Activated T-helper 2 cell treated with anti-CD3 and anti-CD28 coated beads, Interferon-gamma antibody, Interleukin-2, Interleukin-4, amounts not matched to agents 10 μg/mL and 5 μg/mL and 100 μg/mL, durations not matched to agents 14 hours and 24 hours and 36 hours (primary cell): ENCODE measurements at places on chromosomes 2 and 18.

DNA sequence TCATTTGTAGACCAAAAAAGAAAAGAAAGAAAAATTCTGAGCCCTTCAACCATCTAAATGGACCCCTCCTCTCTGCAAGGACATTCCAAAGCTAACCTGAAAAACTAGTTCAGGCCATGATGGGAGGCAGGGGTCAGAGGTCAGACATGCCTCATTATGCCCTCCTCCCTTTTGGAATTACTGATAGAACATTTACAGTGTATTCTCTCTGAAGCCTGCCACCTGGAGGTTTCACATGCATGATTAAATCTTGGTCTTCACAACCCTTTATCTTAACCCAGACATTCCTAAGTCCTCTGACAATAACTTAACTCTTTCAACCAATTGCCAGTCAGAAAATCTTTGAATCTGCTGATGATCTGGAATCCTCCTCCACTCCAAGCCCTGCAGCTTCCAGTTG is 86.0 kb downstream of the SPP2 start:
- no peak for DNase-seq
- no peaks in the 10 kb centered on the region for H3K36me3 ChIP-seq
- no peak overlapping the region for H3K4me3 ChIP-seq
- H3K27ac ChIP-seq: no peak overlapping the region
- peaks cover 7% of the 10 kb centered on the region for H3K27me3 ChIP-seq

DNA sequence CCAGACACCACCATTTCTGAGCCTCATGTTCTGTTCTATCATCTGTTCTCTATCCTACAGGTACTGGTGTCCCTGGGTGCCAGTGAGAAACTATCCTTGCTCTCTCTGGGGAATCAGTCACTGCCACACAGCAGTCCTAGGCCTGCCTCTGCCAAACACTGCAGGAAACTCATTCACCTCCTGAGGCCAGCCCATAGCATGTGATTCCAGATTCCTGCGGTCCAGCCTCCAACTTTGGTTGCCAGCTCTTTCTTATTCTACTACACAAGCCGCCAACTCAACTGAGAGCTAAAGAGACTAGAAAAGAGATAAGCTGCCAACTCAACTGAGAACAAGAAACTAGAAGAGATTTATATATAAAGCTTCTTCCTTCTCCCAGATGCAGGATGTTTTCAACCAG is 8.8 kb upstream of the TTLL4 start:
- no peaks in the 10 kb centered on the region for H3K36me3 ChIP-seq
- H3K4me1 ChIP-seq: no peaks in the 10 kb centered on the region
- DNase-seq: no peak
- no peak overlapping the region for H3K27ac ChIP-seq
- H3K4me3 ChIP-seq: no peak overlapping the region

DNA sequence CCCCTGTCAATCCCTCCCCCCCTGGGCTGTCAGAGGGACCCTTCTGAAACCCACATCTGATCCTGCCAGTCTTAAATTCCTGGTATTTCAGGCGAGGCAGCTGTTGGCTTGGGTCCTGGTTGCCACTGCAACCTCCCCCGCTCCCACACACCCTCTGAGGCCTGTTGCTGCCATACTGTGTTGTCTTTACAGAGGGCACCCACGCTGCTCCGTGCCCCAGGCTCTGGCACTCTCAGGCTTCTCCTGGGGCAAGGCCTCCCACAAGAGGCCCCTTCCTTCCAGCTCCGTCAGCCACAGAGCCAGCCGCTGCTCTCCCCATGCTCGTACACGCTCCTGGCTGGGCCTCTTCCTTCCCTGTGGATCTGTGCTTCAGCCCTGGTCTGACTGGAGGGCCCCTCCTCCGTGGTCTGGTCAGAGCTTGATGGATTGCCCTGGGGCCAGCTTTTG is 8.6 kb downstream of the CABLES1 start:
- H3K36me3 ChIP-seq: peaks cover 15% of the 10 kb centered on the region
- H3K27me3 ChIP-seq: peaks cover 3% of the 10 kb centered on the region
- no peak for DNase-seq
- no peak overlapping the region for H3K4me3 ChIP-seq
- peaks cover 33% of the 10 kb centered on the region for H3K4me1 ChIP-seq

DNA sequence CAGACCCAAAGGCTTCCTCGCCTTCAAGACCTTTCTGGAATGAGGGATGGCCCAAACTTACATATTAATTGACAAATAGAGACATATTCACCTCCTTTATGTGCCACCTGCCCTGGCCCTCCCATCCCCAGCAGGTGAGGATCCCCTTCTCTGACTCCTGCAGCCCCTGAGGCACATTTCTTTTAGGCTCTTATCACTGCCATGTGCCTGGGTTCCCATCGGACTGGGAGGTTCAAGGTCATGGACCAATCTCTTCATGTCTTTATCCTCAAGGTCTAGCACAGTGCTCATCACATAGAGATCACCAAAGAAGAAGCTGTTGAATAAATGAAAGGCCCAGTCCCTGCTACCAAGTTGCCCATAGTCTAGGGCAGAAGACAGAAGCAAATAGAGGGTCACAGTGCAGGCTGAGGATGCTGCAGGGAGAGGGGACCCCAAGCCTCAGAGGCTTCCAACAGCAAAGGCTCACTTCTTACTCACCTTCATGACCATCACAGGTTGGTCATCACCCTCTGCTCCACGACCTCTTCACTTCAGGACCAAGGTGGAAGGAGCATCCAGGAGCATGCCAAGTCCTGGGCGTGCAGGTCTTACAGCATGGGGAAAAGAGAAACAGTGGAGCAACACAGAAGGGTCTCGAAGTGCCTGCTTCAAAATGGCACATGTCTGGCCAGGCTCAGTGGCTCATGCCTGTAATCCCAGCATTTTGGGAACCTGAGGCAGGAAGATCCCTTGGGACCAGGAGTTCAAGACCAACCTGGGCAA is 193.9 kb downstream of the SMAD2 start:
- H3K4me3 ChIP-seq: no peak overlapping the region
- H3K27ac ChIP-seq: no peak overlapping the region
- no peak for DNase-seq
- H3K4me1 ChIP-seq: no peaks in the 10 kb centered on the region
- H3K27me3 ChIP-seq: peaks cover 18% of the 10 kb centered on the region
- H3K36me3 ChIP-seq: no peaks in the 10 kb centered on the region

DNA sequence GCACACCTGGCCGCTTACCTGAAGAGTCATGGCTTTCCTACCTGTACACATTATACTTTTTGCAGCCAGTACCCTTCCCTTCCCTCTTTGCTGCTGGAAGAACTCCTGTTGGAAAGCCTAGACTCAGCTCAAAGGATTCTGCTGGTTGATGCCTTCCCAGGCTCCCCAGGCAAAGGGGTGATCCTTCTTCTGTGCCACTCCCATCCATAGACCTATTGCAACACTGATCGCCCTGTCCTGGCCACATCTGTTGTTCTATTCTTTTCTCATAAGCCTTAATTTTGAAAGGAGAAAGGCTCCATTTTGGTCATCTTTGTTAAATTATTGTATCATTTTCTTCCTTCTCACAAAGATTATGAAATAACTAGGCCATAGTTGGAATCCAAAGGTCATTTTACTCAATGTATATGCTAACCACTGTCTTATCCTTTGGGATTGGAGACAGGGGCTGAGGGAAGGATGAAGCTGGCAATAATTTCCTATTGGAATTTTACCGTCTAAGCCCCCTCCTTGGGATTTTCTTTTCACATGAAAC is 3.4 kb upstream of the PRKCE start:
- H3K27me3 ChIP-seq: peaks cover 28% of the 10 kb centered on the region
- H3K36me3 ChIP-seq: peaks cover 7% of the 10 kb centered on the region
- no peak for DNase-seq
- no peak overlapping the region for H3K4me3 ChIP-seq
- no peak overlapping the region for H3K27ac ChIP-seq

DNA sequence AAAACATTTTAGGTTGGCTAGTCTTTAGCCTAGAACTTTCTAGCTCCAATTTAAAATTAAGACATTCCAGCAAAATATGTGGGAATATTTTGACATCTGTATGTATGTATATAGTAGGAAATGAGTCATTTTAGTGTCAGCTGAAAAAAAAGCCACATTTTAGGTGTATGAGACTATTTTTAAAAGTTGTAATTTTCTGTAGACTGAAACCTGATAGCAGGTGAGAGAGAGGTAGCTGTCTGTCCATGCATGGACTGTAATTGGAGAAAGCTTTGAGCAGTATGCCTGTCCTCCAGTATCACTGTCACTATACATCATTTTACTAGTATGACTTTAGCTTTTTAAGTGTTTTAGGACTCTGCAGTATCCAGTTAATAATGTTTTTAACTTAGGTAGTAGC is 26.1 kb upstream of the PPP1R1C start:
- H3K27ac ChIP-seq: no peak overlapping the region
- no peak overlapping the region for H3K4me3 ChIP-seq
- H3K4me1 ChIP-seq: peaks cover 17% of the 10 kb centered on the region
- DNase-seq: no peak

DNA sequence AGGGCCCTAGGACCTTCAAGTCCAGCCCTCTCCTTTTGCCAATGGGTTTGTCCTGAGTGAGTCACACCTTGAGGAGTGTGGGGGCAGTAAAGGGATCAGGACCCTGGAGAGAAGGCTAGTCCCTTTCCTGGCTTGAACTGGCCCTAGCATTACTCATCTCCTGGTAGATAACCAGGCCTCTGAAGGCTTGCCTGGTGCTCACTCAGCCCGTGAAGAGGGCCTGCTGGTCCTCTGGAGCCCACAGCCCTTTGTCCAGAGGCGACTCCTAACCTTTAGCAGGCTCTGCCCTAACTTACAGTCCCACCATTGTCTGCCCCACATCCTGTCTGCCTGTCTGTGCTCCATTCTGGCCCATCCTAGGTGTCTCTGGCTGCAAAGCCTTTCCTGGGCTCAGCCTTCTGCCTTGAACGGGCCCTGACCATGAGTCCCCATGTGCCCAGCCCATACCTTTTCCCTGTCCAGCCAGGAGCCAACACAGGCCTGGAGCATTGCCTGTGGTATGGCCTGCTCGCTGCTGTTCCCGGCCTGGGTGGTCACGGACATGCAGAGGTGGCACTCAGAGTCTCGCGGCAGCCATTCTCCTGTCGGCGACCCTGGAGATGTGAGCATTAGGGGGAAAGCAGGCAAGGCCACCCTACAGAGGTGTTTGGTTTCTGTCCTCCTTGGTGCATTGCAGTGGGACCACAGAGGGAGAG is 5.0 kb downstream of the SFTPB start:
- H3K4me1 ChIP-seq: no peaks in the 10 kb centered on the region
- peaks cover 6% of the 10 kb centered on the region for H3K36me3 ChIP-seq
- no peak for DNase-seq
- H3K27ac ChIP-seq: no peak overlapping the region

GRCh38 chr2:135991861-135992260 is 6.4 kb upstream of the DARS1 start:
- no peak overlapping the region for H3K4me3 ChIP-seq
- no peak overlapping the region for H3K27ac ChIP-seq
- no peaks in the 10 kb centered on the region for H3K27me3 ChIP-seq

DNA sequence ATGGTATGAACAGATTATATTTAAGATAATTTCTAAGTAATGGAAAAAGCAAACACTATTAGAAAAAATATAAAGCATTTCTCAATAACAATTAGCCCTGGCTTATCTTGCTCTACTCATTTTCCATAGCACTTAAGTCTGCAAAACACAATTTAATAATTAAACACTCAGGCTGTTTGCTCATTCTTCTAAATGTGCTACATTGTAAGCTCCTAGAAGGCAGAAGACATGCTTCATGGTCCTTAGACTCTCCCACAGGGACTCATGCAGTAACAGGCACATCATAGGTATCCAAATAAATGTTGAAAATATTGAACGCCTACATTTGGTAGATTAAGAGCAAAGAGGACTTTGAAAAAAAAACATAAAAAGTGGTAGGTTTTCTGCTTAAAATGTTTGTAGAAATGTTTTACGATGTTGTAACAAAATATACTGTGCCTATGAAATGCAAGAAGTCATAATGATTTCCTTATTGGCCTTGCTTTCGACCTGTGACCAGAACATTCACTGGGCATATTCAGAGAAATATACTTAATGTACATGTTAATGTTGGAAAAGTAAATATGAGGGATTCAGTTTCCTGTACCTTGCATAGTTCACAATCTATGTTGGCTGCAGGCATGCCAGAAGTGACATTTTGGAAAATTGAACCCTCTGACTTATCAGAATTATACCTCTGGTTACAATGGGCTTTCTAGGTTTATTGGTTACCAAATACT is 27.2 kb downstream of the G6PC2 start:
- H3K4me1 ChIP-seq: no peaks in the 10 kb centered on the region
- H3K27me3 ChIP-seq: peaks cover 52% of the 10 kb centered on the region
- no peaks in the 10 kb centered on the region for H3K36me3 ChIP-seq
- no peak overlapping the region for H3K27ac ChIP-seq

DNA sequence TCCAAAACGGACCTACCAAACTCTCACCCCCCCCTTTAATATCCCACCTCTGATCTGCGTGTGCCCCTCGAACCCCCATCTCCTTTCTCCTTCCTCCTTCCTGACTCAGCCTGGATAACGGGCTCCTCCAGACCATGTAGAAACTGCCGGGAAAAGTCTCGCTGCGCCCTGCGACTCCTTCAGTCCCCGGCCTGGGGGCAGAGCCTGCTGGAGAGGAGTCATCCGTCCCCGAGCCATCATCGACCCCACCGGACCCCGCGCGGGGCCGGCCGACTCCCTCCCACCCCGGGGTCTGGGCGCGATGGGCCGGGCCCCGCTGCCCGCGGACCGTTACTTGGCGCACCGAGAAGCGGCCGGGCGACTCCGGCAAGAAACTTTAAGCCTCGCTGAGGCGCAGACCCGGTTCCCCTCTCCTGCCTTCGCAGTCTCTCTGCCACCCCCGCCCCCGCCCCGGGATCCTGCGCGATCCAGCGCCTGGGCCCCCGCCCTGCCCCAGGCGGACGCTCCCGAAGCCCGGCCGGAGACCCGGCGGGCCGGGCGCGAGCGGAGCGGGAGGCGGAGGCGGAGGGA is 3.4 kb downstream of the ZEB2 start:
- peaks cover 41% of the 10 kb centered on the region for H3K36me3 ChIP-seq
- no peak for DNase-seq
- peaks cover 25% of the 10 kb centered on the region for H3K4me1 ChIP-seq
- H3K27ac ChIP-seq: peak overlapping the region; percentile 90
- H3K4me3 ChIP-seq: peak overlapping the region; percentile 79

GRCh38 chr2:199484927-199485326 is 27.2 kb upstream of the SATB2 start:
- no peak overlapping the region for H3K27ac ChIP-seq
- H3K4me1 ChIP-seq: no peaks in the 10 kb centered on the region
- no peak for DNase-seq
- no peak overlapping the region for H3K4me3 ChIP-seq
- H3K27me3 ChIP-seq: peaks cover 6% of the 10 kb centered on the region

DNA sequence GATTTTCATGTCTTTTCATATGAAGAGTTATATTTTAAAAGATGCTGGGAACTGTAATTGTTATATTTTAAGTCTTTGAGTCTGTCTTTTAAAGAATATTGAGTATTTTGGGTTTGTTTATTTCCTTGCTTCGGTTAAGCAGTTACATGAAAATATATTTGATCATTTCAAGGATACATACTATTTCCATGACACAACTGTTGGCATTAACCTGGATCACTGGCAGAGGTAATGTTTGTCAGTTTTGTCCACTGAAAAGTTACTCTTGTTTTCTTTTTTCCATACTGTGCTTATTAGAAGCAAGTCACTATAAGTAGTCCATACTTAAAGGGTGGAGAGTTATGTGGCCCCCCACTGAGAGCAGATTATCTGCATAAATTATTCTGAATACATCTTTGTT is 1142.0 kb upstream of the TMEFF2 start:
- no peak for DNase-seq
- no peak overlapping the region for H3K4me3 ChIP-seq
- no peaks in the 10 kb centered on the region for H3K27me3 ChIP-seq
- H3K4me1 ChIP-seq: no peaks in the 10 kb centered on the region

- H3K4me1 ChIP-seq: peaks cover 55% of the 10 kb centered on the region
- H3K4me3 ChIP-seq: no peak overlapping the region
- no peak overlapping the region for H3K27ac ChIP-seq
Observed at GRCh38 chr18:63287691-63288220, 31.8 kb downstream of the BCL2 start.

GRCh38 chr2:162917626-162918025 is 79.1 kb upstream of the KCNH7 start:
- no peak overlapping the region for H3K4me3 ChIP-seq
- H3K27me3 ChIP-seq: no peaks in the 10 kb centered on the region
